LNCaP clone FGC (cell line): ENCODE measurements at places on chromosomes 3 and 15.

DNA sequence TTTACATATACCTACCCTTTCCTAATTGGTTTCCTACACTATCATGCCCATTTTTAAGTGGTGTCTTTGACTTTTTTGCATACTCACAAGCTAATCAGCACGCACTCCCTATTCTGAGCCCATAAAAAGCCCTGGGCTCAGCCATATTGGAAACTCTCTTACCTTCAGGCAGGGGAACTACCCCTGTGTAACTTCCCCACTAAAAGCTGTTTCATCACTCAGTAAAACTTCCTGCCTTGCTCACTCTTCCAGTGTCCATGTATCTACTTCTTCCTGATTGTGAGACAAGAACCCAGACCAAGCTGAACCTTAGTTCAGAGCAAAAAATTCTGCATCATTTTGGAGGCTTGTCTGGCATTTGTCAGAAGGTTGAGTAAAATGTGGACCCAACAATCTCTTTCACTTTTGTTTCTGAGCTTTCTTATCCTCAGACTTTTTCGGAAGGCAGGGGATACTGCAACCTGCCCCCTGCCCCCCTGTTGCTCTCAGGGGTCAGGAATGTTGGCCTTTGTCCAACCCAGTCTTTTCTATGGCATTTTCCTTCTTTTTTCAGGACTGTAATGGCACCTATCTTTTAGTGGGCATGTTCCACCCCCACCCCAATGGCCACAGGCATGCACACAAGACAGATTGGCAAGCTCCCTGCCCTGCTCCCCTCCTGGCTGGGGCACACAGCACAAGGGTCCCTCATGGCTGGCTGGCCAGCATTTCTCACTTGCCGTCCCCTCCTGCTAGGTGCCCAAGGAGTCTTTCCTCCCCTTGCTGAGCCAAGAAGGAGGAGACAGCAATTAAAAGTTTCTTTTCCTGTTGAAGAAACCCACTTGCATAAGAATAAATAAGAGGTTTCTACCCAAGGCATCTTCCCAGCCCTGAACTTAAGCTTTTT lies 26.3 kb upstream of the TMEM45A start:
- DNase-seq, result no peak

GRCh38 chr15:64897345-64897985 lies 14.2 kb upstream of the ANKDD1A start:
- DNase-seq, result no peak

GRCh38 chr15:66850078-66850991 lies 148.3 kb downstream of the SMAD6 start:
- DNase-seq, result no peak

GRCh38 chr3:10344147-10344943 lies 23.4 kb upstream of the SEC13 start:
- DNase-seq, result no peak

DNA sequence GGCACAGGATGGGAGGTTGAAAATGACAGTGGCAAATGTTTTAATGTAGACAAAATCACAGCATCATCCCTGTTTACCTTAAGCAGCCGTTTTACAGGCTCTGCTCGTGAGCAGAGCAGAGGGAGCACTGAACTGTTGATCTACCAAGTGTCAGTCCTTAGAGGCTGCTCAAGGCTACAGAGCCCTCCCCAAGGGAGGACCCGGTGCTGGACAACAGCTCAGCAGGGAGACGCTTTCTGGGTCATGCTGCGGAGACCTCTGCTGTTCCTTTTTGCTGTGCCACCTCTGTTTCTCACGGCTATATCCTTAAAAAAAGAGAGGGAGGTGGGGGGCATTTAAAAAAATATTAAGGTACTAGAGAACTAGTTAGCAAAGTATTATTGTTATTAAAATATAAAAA lies 400.2 kb downstream of the GABRB3 start:
- DNase-seq, result no peak

- no peak for DNase-seq
Observed at GRCh38 chr3:106071306-106071705, 202.5 kb upstream of the CBLB start.

- peak; percentile 45 for DNase-seq
Observed at GRCh38 chr15:66803182-66803729, 101.2 kb downstream of the SMAD6 start.

DNA sequence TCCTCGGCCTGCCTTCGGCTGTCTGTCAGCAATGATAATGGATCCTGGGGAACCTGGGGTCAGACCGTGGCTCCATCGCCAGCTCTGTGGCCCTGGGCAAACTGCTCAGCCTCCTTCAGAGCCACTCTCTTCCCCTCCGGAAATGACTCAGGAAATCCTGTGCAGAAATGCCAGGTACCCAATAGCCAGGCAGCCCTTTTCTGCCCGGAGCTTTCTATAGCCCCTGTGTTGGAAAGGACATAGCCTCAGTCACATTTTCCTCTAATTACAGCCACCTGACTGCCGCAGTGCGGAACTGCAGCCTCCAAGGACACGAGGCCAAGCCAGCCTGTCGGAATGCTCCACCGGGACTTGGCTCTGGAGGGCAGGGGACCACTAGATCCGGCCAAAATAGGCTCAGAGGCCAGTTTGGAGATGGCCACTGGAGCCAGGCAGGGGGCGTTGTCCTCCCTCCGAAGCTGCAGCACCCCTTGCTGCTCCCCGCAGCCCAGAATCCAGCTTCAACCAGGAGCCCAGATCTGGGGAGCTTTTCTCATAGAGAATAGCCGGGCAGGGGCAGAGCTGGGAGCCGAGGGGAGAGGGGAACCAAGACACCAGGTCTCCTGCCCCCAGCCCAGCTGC lies 11.6 kb upstream of the ZXDC start:
- DNase-seq, result no peak
